ENCODE measurements at places on chromosomes 11 and 22. TPM values are rescaled to one million over a fixed set of nuclear protein-coding genes. Genes with fewer than 3 reads are reported as not detected.

Gene FAM180B
- polyA plus RNA-seq = not detected

Gene VSIG2
- polyA plus RNA-seq = 0.75 TPM

Gene WNT7B
- not detected for polyA plus RNA-seq

Gene OAF
- 0.54 TPM for polyA plus RNA-seq

Gene LMNTD2
- polyA plus RNA-seq = 1.1 TPM

Gene MFNG
- 326 TPM for polyA plus RNA-seq

Gene WT1
- not detected for polyA plus RNA-seq

Gene FZD4
- polyA plus RNA-seq = not detected

Gene TIGD3
- 0.34 TPM for polyA plus RNA-seq

Gene LARGE2
- polyA plus RNA-seq = 3.4 TPM

- no peak overlapping the region for H3K27ac ChIP-seq
- H3K36me3 ChIP-seq = no peaks in the 10 kb centered on the region
- DNase-seq = no peak
- H3K4me3 ChIP-seq = no peak overlapping the region
- H3K4me1 ChIP-seq = no peaks in the 10 kb centered on the region
- no peaks in the 10 kb centered on the region for H3K27me3 ChIP-seq
Observed at GRCh38 chr11:123838199-123838598, 32.0 kb upstream of the OR6M1 start.

DNA sequence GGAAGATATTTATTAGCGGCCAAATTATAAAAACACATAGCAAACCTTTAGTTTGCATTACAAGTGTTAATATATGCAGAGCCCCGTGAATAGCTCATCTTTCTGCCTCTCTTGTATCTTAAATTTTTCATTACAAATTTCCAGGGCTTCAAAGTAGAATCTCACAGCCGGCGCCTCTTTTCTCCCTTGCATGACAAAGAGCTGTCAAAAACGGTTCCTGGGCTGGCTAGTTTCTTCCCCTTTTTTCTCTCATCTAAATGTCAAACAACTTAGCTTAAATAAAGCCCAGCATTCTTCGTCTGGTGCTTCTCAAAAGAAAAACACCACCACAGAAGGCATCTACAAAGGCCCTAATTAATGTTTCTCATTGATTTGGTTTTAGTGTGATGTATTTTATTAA is 253.0 kb downstream of the INSC start:
- no peak overlapping the region for H3K27ac ChIP-seq
- DNase-seq = no peak
- H3K4me3 ChIP-seq = no peak overlapping the region
- H3K4me1 ChIP-seq = no peaks in the 10 kb centered on the region
- no peaks in the 10 kb centered on the region for H3K36me3 ChIP-seq

DNA sequence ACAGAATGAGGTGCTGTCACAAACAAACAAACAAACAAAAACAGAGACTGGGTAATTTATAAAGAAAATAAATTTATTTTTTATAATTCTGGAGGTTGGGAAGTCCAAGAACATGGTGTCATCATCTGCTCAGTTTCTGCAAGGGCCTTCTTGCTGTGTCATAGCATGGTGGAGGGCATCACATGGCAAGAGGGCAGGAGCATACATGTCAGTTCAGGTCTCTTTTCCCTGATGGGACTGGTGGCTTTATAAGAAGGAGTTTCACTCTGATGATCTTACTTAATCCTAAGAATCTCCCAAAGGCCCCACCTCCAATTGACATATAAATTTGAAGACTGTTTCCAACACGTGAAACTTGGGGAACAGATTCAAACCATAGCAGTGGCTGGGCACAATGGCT is 135.7 kb downstream of the NECTIN1 start:
- H3K4me1 ChIP-seq = no peaks in the 10 kb centered on the region
- H3K27ac ChIP-seq = no peak overlapping the region
- DNase-seq = no peak
- H3K36me3 ChIP-seq = no peaks in the 10 kb centered on the region
- peaks cover 3% of the 10 kb centered on the region for H3K27me3 ChIP-seq

- H3K4me3 ChIP-seq = no peak overlapping the region
- no peaks in the 10 kb centered on the region for H3K36me3 ChIP-seq
- DNase-seq = no peak
- H3K27ac ChIP-seq = no peak overlapping the region
- H3K4me1 ChIP-seq = no peaks in the 10 kb centered on the region
Observed at GRCh38 chr11:87712802-87713202, 462.4 kb downstream of the RAB38 start.

GRCh38 chr11:113531575-113532451 is 56.6 kb upstream of the DRD2 start:
- DNase-seq = no peak
- H3K4me1 ChIP-seq = no peaks in the 10 kb centered on the region
- H3K4me3 ChIP-seq = no peak overlapping the region

DNA sequence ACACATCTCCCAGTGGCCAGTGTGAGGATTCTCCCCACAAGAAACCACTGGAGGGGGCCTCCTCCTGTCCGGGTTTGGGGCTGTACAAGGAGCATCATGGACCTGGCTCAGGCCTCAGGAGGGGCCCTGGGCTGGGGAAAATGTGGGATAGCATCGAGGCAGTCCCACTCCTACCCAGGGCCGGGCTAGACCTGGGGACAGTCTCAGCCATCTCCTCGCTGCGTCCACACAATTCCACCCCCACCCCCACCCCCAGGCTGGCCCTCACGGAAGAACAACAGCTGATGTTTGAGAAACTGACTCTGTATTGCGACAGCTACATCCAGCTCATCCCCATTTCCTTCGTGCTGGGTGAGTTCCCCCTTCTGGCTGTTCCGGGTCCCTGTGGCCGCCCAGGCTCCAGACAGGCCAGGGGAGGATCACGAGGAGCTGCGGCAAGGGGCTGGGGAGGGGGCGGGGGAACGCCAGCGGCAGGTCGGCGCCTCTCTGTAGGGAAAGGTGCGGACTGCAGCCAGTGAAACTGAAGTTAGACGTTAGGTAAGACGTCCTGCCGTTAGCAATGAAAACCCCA is 4.8 kb downstream of the BEST1 start:
- peaks cover 6% of the 10 kb centered on the region for H3K27me3 ChIP-seq
- no peaks in the 10 kb centered on the region for H3K36me3 ChIP-seq
- H3K27ac ChIP-seq = no peak overlapping the region
- no peak for DNase-seq
- no peak overlapping the region for H3K4me3 ChIP-seq
- peaks cover 11% of the 10 kb centered on the region for H3K4me1 ChIP-seq

GRCh38 chr11:44277196-44278090 is 32.5 kb downstream of the ALX4 start:
- no peak overlapping the region for H3K27ac ChIP-seq
- H3K36me3 ChIP-seq = no peaks in the 10 kb centered on the region
- H3K27me3 ChIP-seq = no peaks in the 10 kb centered on the region
- DNase-seq = no peak

- no peaks in the 10 kb centered on the region for H3K36me3 ChIP-seq
- H3K27ac ChIP-seq = no peak overlapping the region
- H3K27me3 ChIP-seq = no peaks in the 10 kb centered on the region
- no peak for DNase-seq
- no peaks in the 10 kb centered on the region for H3K4me1 ChIP-seq
- H3K4me3 ChIP-seq = no peak overlapping the region
Observed at GRCh38 chr11:69494851-69495250, 13.4 kb downstream of the LINC01488 start.

DNA sequence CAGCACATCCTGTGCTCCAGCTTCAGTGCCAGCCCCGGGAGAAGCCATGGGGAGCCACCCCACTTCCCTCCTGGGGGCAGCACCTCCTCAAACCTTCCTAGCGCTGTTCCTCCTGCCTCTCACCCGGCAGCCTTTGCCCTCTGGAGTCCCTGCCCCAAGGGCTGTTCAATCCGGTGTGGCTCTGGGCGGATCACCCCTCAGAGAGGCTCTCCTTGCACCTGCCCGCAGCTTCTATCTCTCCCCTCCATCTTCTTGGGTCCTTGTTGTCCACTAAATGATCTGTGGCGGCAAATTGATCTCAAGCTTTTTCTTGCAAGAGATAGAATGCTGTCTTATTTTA is 18.1 kb upstream of the CDKN1C start:
- H3K36me3 ChIP-seq = no peaks in the 10 kb centered on the region
- H3K27ac ChIP-seq = no peak overlapping the region
- H3K4me3 ChIP-seq = no peak overlapping the region
- no peaks in the 10 kb centered on the region for H3K27me3 ChIP-seq
- peaks cover 32% of the 10 kb centered on the region for H3K4me1 ChIP-seq
- DNase-seq = no peak

DNA sequence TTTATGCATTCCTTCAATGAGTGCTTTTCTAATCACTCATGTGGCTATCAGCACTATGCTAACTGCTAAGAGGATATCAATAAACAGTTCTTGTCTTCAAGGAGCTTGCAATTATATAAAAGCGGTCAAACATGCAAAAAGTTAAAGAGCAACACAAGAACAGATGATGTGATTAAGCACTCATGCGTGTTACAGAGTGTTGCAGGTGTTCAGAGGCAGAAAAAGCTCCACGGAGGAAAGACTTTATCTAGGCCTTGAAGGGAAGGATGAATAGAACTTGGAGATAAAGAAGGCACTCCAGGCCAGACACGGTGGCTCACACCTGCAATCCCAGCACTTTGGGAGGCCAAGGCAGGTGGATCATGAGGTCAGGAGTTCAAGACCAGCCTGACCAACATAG is 13.6 kb downstream of the CD3E start:
- peak overlapping the region; percentile 55 for H3K27ac ChIP-seq
- H3K4me1 ChIP-seq = peaks cover 84% of the 10 kb centered on the region
- no peak for DNase-seq

DNA sequence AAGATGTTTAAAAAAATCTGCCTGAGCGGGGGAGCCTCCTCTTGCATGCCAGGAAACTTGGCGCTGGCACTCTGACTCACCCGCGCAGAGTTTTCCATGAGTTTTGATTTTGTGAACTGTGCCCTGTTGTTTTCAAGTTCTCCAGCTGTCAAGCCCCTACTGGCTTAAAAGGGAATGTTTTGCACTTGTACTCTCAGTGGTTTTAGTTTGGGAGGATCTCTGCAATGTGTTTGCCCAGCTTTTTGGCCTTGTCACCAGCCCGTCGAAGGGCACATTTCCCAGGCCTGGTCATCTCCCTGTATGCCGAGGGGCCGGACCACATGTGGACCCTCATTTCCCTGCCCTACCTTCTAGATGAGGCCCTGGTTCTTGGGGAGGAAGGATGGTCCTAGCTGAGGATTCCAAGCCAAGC is 12.2 kb downstream of the MRGPRF start:
- DNase-seq = no peak
- no peak overlapping the region for H3K4me3 ChIP-seq
- no peaks in the 10 kb centered on the region for H3K27me3 ChIP-seq
- H3K4me1 ChIP-seq = no peaks in the 10 kb centered on the region
- no peak overlapping the region for H3K27ac ChIP-seq

- DNase-seq = no peak
- no peak overlapping the region for H3K27ac ChIP-seq
- no peaks in the 10 kb centered on the region for H3K27me3 ChIP-seq
Observed at GRCh38 chr22:46744581-46744980, 6.5 kb upstream of the CERK start.

GRCh38 chr22:44192098-44192815 is 11.5 kb downstream of the PARVG start:
- no peaks in the 10 kb centered on the region for H3K27me3 ChIP-seq
- H3K4me1 ChIP-seq = peaks cover 11% of the 10 kb centered on the region
- DNase-seq = peak; percentile 57
- no peaks in the 10 kb centered on the region for H3K36me3 ChIP-seq

GRCh38 chr11:67288452-67289225 is 464 bp upstream of the ANKRD13D start:
- peak; percentile 84 for DNase-seq
- peak overlapping the region; percentile 47 for H3K4me3 ChIP-seq
- peaks cover 48% of the 10 kb centered on the region for H3K36me3 ChIP-seq

GRCh38 chr11:278001-278951 is at the start of gene NLRP6:
Gene NLRP6, plus strand, starts transcription at chr11:278407. Its CDS starts 163 bp downstream, at chr11:278570.
- H3K27ac ChIP-seq = no peak within 1 kb of the TSS
- H3K27me3 ChIP-seq = peaks cover 16% of the 10 kb centered on the region
- H3K36me3 ChIP-seq = no peaks in the 10 kb centered on the region
- no peak for DNase-seq

DNA sequence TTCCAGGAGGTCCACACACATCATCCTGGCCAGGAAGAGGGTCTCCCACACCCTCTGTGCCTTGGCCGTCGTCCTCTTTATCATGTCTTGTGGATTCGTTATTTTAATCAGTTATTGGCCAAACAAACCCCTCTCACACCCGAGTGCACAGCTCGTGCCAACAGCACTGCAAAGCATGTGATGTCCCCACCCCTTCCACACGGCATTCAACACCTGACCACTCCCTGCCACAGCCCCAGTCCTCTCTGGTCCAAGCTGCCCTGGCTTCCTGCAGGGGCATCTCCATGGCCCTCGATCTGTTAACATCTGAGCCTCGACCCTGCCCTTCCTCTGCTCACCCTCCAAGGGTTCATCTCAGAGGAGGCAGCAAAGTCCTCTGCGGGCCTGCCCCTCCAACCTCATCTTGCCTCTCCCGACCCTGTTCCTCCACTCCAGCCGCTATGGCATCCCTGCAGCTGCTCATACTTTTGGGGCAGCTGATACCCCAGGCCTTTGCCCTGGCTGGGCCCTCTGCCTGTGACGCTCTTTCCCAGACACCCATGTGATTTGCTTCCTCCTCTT is 14.0 kb downstream of the MYEOV start:
- DNase-seq = no peak
- H3K27me3 ChIP-seq = no peaks in the 10 kb centered on the region
- H3K4me3 ChIP-seq = no peak overlapping the region
- no peak overlapping the region for H3K27ac ChIP-seq
- H3K36me3 ChIP-seq = no peaks in the 10 kb centered on the region
- H3K4me1 ChIP-seq = peaks cover 15% of the 10 kb centered on the region

- no peaks in the 10 kb centered on the region for H3K36me3 ChIP-seq
- H3K4me1 ChIP-seq = peaks cover 62% of the 10 kb centered on the region
- no peaks in the 10 kb centered on the region for H3K27me3 ChIP-seq
Observed at GRCh38 chr11:3907590-3907989, 52.1 kb downstream of the STIM1 start.

- no peaks in the 10 kb centered on the region for H3K36me3 ChIP-seq
- no peak overlapping the region for H3K4me3 ChIP-seq
- H3K27me3 ChIP-seq = no peaks in the 10 kb centered on the region
- H3K4me1 ChIP-seq = no peaks in the 10 kb centered on the region
- DNase-seq = no peak
- H3K27ac ChIP-seq = no peak overlapping the region
Observed at GRCh38 chr11:41612415-41612814, 153.0 kb upstream of the LRRC4C start.

GRCh38 chr11:73335204-73335923 is 27.3 kb downstream of the ARHGEF17 start:
- H3K27me3 ChIP-seq = no peaks in the 10 kb centered on the region
- H3K36me3 ChIP-seq = no peaks in the 10 kb centered on the region
- no peak overlapping the region for H3K4me3 ChIP-seq
- peak; percentile 70 for DNase-seq
